NCI-H526 (cell line): ENCODE measurements at places on chromosomes 16 and 17.

DNA sequence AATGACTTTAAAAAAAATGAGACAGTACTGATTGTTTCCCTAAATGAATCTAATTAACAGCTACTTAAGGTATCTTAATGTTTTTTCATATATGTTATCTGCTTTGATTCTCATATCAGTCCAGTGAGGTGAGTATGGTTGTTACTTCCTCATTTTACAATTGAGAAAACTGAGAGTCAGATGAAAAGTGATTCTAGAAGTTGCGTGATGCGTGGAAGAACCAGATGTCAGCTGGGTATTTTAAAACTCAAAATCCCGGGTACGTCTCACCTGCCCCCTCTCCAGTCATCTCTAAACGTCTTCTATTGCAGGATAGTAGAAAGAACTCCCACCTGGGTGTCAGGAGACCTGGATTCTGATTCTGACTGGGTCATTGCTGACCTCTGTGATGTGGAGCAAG lies 89.2 kb downstream of the MAP2K6 start:
- DNase-seq = no peak

GRCh38 chr17:32575852-32576251 lies 89.1 kb downstream of the CDK5R1 start:
- no peak for DNase-seq

- DNase-seq = peak; percentile 52
Measured at GRCh38 chr16:620700-621525, 9.9 kb upstream of the WFIKKN1 start.

DNA sequence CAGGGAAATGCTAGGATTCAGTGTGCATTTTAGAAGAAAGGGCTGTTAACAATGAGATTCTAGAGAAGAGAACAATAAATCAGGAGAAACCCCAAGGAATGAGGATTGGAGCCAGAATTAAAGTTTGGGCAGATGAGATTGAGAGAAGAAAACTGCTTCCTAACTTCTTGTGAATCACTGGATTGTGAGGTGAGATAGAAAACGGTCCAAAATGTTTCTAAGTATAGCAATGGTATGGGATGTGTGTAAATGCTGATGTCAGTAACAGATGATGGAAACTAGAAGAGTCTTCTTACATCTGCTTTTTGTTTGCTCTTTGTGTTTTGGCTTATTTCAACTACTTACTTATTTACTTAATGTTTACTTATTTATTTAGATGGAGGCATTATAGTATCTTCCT lies 123.0 kb downstream of the KCNJ2 start:
- DNase-seq = no peak

DNA sequence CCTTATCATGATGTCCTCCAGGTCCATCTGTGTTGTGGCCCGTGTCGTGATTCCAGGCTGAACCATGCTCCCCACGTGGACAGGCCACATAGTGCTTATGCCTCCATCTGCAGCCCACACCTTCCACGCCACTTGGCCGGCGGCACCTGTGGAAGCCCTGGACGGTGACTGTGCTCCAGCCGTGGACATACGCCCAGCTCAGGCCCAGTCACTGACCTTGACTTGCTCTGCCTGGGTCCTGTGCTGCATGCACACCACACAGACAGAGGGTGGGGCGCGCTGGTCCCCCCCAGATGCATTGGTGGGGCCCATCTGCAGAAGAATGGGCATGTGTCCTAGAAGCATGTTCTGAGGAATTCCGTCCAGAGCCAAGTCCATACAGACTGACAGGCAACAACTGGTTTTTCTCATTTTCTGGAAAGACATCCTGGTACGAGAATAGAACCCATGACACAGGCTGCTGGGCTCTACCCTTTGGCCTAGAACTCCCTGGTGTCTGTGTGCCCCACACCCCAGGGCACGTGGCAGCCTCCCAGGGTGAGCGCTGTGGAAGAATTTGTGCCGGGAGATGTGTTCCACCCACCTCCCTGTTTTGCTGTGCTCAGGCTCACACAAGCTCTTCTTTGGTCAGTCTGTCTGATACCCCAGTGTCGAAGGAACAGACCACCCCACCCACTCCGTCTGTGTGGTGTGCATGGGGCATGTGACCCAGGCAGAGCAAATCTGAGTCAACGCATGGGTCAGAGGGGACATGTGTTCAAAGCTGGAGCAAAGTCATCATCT lies 39.5 kb downstream of the GPT2 start:
- no peak for DNase-seq

DNA sequence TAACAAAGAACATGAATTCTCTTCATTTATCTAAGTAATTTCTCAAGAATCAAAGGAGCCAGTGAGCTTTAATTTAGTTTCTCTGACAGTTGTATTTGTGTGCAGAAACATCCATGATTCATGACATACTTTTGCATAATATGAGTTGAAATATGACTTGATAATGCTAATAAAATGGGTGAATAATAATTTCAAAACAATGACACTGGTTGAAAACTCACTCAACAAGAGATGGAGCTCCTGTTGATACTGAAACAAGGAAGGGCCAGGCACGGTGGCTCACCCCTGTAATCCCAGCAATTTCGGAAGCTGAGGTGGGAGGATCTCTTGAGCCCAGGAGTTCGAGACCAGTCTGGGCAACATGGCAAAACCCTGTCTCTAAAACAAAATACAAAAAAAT lies 147.0 kb downstream of the MAP2K6 start:
- DNase-seq = no peak

GRCh38 chr17:61029181-61029580 lies 351.5 kb downstream of the BCAS3 start:
- DNase-seq = no peak

DNA sequence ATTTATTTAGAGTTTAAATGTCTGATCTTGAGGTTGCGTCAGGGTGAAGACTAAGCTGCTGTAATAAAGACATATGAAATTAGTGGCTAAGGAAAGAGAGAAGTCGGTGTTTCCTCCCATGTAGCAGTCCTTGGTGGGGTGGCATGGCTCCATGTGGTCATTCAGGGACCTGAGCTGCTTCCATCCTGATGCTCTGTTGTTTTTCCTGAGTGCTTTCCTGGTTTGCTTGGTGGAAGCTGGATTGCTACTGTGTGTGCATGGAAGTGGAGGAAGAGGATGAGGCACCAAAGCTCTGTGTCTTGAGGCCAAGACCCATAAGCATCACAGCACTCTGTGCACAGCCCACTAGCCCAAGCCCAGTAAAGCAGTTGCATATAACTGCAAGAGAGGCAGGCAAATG lies 241.8 kb upstream of the CACNG5 start:
- DNase-seq = no peak

- DNase-seq = peak; percentile 14
Measured at GRCh38 chr17:70629902-70630301, 460.6 kb downstream of the KCNJ2 start.

GRCh38 chr17:32917842-32918241 lies 10.1 kb upstream of the TMEM98 start:
- DNase-seq = no peak
